ENCODE measurements at places on chromosomes 2 and 18.

DNA sequence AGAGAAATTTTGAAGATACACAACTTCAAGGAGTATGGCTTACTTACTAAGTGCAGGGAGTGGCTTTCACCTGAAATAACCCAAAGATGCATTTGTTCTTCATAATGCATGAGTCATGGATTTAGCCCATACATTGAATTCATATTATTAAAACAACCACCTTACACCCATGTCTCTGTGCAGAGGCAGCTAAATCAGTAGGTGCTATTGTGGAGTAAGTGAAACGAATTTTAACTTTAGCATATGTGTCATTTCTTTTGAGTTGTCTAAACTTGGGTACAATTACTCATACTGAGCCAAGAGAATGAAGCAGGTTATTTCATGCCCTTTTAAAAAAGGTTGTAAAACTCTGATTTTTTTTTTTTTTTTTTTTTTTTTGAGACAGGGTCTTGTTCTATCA, 11.0 kb upstream of the ANKRD29 start:
- DNase-seq: no peak

GRCh38 chr2:120779781-120780283, 44.2 kb downstream of the GLI2 start:
- DNase-seq: no peak

- DNase-seq: peak; percentile 85
Measured at GRCh38 chr2:42974721-42975717, 182.6 kb upstream of the HAAO start.

- DNase-seq: no peak
Measured at GRCh38 chr2:134248913-134249312, 5.0 kb upstream of the MGAT5 start.

DNA sequence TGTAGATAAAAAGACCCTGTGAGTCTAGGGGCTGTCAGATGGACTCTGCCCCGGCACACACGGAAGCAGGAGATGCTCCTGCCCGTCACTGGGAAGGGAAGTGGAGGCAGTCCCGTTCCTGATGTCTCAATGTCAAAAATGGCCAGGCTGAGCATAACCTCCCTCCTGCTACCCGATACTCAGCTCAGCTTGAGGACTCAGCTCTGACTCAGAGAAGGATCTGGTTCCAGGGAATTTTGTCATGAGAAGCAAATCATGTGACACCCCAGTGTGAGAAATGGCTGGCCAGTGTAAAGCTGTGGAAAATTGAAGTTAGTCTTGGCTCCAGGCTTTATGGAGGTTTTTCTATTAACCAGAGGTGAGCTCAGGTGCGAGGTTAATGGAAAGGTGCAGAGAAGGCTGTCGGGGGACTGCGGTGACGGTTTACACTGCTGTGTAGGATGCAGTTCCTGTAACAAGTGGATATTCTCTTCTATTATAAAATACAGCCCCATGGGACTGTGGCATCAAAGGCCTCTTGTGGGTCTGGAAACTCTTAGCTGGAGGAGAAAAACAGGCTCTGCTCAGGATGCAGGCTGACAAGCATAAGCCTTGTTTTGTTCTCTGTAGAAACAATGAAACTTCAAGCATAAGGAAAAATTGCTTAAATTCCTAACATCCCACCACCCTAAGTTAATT, 24.7 kb upstream of the AGAP1 start:
- DNase-seq: no peak

DNA sequence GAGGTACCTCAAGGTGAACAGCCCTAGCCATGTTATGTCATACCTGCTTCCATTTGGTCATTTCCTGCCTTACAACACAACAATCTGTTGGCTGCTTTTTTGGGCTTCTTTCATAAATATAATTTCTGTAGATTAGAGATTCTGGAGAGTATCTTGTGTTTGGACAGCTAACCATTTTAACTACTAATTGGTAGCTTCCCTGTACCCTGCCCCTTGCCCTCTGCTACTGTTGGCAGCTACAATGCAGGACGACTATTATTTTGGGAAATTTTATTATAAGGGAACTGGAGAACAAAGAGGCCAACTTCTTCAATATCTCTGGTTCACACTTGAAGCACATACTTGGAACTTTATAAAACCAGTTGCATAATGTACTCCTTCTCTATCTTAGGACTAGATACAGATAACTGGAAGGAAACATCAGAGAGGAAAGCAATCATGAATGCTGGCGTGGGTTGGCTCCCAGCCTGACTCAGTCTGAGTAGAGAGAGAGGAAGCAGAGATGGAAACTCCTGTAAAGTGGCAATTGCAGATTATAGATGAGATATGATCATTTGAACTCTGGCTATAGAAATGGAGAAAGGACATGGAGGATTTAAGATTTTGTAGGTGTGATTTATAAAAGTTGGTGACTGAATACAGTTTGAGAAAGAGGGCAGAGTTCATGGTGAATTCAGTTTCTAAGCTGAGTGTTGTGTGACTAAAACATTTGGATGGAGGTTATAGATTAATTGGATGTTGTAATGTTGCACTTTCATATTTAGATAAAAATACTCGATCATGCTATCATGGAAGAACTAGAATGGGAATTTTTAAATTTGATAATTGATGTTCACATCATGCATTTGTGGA, 74.5 kb downstream of the MDH1 start:
- no peak for DNase-seq

- DNase-seq: no peak
Measured at GRCh38 chr2:164351536-164351935, 269.7 kb downstream of the GRB14 start.

GRCh38 chr2:30899516-30900054, 92.3 kb upstream of the CAPN13 start:
- no peak for DNase-seq

DNA sequence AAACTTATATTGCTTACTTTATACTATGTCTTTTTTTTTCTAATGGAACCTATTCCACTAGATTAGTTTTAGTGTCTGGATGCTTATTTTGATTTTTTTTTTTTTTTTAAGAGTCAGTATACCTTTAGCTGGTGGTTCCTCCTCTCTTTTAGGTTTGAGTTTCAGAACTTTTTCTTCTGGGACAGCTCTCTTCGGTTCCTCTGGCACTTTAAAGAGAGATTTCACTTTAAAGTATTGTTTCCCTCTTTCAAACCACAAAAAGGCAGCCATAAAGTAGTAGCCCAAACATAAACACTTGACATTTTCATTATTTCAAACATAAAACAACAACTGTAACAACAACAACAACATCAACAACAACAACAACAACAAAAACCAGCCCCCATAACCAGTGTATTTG, 123.3 kb downstream of the TTN start:
- DNase-seq: no peak

DNA sequence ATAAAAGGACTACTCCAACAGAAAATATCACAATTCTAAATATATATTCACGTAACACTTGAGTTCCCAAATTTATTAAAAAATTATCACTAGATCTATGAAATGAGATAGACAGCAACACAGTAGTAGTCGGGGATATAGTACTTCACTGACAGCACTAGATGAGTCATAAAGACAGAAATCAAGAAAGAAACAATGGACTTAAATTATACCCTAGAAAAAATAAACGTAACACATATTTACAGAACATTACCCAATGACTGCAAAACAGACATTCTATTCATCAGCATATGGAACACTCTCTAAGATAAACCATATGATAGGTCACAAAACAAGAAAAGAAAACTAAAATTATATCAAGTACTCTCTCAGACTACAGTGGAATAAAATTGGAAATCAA, 429.4 kb downstream of the MBD2 start:
- DNase-seq: no peak

DNA sequence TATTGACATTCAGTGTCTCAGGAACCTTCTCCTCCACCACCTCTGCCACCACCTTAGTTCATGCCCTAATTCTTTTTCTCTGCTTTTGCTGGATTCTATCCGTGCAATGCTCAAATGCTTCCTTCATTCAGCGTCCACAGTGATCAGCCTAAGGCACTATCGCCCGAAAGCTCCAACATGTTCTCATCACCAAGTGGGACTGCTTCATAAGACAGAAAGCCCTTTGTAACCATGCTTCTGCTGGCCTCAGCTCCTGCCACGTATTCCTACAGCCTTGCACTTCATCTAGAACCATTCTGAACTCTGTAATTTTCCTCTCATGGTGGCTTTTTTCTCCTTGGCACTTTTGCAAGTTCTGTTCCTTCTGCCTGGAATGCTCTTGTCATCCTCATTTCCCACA, 222.9 kb downstream of the HNMT start:
- no peak for DNase-seq

- no peak for DNase-seq
Measured at GRCh38 chr2:223283329-223283728, 231.3 kb downstream of the KCNE4 start.

GRCh38 chr2:122273785-122274419, 518.5 kb downstream of the TSN start:
- no peak for DNase-seq

- no peak for DNase-seq
Measured at GRCh38 chr18:54094474-54094873, 130.0 kb downstream of the MBD2 start.

DNA sequence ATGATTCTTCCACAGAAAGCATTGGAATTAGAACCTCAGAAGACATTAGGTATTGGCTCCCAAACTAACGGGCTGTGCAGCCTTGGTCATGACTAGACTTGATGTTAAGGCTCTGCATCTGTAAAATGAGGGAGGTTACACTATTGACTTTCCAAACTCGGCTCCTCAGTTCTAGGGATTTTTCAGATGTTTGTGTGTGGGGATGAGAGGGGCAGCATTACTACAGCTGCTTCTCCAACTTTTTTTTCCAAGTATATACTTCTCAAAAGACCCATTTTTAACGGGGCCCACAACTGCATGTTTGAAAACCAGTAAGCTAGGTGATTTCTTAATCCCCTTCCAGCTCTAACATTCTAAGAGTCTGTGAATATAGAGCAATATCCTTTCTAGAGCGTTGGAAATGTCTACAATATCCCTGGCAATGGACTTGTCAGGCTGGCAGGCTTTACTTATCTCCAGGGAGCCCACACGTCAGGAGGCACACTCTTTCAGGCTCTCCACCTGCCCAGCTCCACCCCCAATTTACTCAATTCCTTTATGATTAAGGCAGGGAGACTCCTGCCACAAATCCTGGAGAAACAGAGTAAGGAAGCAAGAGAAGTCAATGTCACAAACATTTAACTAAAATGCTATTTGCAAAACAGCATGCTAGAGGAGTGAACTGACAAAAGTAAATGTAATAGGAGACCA, 844 bp upstream of the MPV17 start:
- no peak for DNase-seq

- DNase-seq: no peak
Measured at GRCh38 chr18:58032233-58032632, 11.8 kb upstream of the NEDD4L start.

- DNase-seq: no peak
Measured at GRCh38 chr2:172454404-172455120, 27.2 kb downstream of the ITGA6 start.

DNA sequence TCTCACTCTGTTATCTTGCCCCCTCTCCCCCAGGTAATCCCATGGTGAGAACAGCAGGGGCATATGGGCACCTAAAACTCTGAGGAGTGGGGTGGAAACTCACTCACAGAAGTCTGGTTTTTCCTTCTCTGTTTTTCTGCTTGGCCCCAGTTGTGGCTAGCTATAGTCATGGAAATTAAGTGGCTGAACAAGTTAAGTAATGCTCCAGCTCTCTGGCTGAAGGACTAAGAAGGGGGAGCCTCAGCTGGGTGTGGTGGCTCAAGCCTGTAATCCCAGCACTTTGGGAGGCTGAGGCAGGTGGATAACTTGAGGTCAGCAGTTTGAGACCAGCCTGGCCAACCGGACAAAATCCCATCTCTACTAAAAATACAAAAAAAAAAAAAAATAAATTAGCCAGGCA, 261.0 kb downstream of the TPGS2 start:
- DNase-seq: no peak

GRCh38 chr2:188727846-188728245, 246.3 kb upstream of the COL3A1 start:
- DNase-seq: no peak

DNA sequence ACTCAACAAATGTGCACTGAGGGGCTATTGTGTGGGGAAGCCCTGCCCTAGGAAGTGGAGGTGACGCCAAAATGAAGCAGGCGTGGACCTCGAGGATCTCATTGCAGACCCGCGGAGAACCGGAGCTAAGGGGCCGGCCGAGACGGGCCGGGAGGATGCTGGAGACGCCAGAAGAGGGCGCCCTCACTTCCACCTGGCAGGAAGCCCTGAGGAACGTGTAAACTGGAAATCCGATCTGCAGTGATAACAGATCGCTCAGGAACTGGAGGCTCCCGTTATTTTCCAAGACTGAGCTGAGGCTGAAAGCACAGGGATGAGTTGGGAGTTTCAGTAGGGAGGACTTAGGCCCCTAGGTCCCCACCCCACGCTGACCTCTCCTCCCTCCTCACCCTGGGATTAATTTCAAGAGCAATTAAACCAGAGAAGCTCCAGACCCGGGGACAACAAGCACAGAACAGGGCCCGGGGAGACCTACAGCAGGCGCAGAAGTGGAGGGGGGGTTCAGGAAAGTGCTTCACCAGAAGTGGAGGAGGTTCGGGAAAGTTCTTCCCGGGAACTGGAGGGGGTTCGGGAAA, 7.7 kb upstream of the COL6A3 start:
- DNase-seq: peak; percentile 93

DNA sequence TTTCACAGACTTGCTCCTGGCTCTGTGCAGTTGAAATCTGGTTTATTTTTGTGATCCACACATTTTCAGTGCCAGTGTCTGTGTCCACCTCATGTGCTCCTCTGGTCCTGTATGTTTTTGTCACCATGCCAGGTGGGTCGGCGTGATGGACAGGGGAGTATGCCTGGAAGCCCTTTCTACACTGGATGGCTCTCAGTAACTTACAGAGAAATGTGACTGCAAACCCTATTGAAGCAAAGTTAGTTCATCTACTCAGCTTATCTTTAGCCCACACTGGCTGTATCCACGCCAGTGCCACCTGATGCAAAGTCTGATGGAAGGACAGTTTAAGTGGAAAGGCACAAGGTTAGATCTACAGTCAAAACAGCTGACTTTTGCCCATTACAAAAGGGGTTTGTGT, 4.3 kb downstream of the IMPA2 start:
- no peak for DNase-seq

GRCh38 chr18:2982022-2982421, 30.9 kb downstream of the LPIN2 start:
- no peak for DNase-seq

DNA sequence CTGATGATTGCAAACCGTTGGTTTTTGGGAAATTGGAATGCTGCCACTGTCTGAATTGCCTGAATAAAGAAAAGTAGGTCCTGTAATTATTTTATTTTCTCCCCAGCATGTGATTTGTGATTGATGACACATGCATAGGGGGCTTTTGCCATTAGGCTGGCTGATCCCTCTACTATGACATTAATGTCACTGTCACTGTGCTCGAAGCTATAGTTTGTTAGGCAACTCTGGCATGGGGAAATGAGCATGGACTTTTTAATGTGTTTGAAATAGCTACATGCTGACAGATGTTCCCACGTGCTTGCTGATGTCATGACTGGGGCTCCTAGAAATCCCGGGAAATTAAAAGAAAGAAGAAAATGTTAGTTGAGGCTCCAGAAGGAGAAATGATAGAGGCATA, 99.1 kb downstream of the HRH4 start:
- no peak for DNase-seq

GRCh38 chr2:133362061-133362476, 206.2 kb downstream of the NCKAP5 start:
- DNase-seq: no peak

DNA sequence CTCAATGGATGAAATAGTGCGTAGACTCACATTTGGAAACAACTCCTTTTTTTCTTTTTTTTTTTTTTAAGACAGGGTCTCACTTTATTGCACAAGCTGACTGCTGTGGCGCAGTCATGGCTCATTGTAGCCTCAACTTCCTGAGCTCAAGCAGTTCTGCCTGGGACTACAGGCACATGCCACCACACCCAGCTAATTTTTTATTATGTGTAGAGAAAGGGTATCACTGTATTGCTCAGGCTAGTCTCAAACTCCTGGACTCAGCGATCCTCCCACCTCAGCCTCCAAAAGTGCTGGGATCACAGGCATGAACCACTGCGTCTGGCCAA, 17.4 kb downstream of the HAT1 start:
- no peak for DNase-seq

Measured in activated CD8-positive, alpha-beta memory T cell treated with anti-CD3 and anti-CD28 coated beads for 24 hours (primary cell).